ENCODE measurements at places on chromosomes 1 and 21.

DNA sequence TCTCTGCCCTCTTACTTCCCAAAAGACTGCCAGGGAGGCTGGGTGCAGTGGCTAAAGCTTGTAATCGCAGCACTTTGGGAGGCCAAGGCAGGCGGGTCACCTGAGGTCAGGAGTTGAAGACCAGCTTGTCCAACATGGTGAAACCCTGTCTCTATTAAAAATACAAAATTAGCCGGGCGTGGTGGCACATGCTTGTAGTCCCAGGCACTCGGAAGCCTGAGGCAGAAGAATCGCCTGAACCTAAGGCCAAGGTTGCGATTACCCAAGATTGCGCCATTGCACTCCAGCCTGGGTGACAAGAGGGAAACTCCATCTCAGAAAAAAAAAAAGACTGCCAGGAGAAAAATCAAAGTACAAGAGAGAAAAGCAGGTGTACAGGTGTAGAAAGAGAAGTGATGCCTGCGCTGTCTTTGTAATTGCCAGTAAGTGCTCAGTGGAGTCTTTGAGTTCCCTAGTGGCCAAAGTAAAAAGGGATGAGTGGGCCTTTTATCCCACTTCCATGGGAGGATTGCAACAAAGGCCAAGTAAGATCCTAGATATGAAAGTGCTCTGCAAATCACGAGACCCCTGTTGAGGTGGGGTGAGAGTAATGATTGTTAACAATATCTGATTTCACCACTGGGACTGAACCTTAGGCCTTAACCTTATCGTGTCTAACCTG is 94.7 kb upstream of the WNT4 start:
- no peak for DNase-seq

- no peak for DNase-seq
Measured at GRCh38 chr1:18646091-18646785, 15.6 kb downstream of the PAX7 start.

DNA sequence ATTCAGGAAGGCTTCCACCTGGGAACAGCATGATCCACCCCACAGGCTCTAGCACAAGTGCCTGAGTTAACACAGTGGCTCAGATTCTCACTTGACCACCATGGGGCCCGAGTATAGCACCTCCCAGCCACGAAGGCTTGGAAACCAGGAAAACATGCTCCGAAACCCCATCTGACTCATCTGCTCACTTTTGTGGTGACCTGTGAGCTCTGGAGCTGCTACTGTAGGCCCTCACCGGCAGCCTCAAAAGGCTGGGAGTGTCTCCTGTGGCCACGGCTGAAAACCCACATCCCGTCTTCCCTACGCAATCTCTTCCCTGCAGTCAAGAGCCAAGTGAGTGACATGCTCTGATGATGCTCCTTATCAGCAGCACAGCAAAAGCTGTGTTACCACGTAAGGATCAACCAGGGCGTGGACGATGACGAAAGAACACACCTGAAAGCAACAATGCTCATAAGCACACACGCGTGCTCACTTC is 81.4 kb downstream of the TGFBR3 start:
- DNase-seq = peak; percentile 75

DNA sequence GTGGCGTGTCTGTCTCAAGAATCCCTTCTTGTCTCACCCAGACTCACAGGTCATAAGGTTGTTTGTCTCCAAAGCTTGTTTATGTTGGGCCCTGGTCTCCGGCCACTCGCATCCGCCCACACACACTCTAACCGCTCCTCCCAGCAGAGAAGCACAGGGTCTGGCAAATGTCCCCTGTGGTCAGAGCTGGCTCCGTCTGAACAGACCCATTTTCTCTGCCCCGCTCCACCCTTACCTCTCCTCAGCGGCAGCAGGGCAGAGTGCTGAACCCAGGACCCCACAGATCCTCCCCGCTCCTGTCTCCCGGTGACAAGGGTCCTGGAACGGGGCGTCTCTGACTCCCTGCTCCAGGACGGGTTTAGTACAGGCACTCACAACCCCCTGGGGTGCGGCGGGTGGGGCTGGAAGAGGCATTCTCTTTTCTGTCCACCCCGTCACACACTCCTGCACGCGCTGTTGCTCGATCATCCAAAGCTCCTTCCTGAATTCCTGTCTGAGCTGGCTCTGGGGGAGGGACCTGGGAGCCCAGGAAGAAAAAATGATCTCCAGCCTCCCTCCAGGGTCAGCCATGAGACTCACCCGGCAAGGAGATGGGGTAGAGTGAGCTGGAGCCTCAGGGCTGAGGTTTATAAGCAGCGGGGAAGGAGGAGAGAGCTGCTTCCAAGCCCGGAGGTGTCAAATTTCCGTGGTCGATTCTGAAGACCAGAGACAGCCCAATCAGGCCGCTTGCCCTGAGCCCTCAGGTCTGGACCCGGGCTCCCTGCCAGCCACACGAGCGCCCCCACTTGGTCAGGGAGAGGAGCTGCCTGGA is at the start of gene S100A13:
TSS of gene S100A13 (minus strand) at position 602 of the 811 bp plus-strand sequence. CDS start 1,033 bp downstream, outside the sequence.
- DNase-seq = no peak

GRCh38 chr21:18725653-18726052 is 322.1 kb upstream of the TMPRSS15 start:
- DNase-seq = no peak

Measured in activated naive CD8-positive, alpha-beta T cell treated with anti-CD3 and anti-CD28 coated beads, Interleukin-2, amount 10 ng/mL, durations not matched to agents 7 days and 5 days (primary cell).